Endothelial cell (in vitro differentiated cells): ENCODE measurements at places on chromosomes 4 and X.

DNA sequence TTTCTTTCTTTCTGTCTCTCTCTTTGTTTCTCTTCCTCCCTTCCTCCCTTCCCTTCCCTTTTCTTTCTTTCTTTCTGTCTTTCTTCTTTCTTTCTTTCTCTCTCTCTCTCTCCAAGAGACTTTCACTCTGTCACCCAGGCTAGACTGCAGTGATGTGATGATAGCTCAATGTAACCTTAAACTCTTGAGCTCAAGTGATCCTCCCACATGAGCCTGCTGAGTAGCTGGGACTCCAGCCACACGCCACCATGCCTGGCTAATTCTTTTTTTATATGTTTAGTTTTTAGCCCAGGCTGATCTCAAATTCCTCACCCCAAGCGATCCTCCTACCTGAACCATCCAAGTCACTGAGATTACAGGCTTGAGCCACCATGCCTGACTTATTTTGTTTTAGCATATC is 64.3 kb upstream of the EMCN start:
- H3K27ac ChIP-seq = no peak overlapping the region
- no peak for DNase-seq
- peaks cover 2% of the 10 kb centered on the region for H3K27me3 ChIP-seq

DNA sequence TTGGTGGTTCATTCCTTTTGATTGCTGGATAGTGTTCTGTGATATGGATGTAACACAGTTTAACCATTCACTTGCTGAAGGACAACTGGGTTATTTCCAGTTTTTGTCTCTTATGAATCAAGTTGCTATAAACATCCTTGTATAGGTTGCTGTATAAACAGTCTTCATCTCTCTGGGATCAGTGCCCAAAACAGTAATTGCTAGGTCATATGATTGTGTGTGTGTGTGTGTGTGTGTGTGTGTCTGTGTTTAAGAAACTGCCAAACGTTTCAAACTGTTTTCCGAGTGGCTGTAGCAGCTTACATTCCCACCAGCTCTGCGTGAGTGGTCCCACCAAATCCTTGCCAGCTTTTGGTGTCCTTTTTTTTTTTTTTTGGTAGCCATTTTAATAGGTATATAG is 60.4 kb downstream of the F11 start:
- H3K4me3 ChIP-seq = no peak overlapping the region
- H3K27ac ChIP-seq = no peak overlapping the region
- no peaks in the 10 kb centered on the region for H3K27me3 ChIP-seq

- H3K27ac ChIP-seq = no peak overlapping the region
- no peaks in the 10 kb centered on the region for H3K27me3 ChIP-seq
- DNase-seq = no peak
- no peak overlapping the region for H3K4me3 ChIP-seq
- H3K36me3 ChIP-seq = no peaks in the 10 kb centered on the region
- H3K4me1 ChIP-seq = peaks cover 12% of the 10 kb centered on the region
Observed at GRCh38 chr4:171985129-171985528, 171.9 kb downstream of the GALNTL6 start.

GRCh38 chrX:88613338-88613737 is 133.7 kb upstream of the CPXCR1 start:
- H3K4me3 ChIP-seq = peak overlapping the region; percentile 5
- no peaks in the 10 kb centered on the region for H3K27me3 ChIP-seq
- peaks cover 6% of the 10 kb centered on the region for H3K4me1 ChIP-seq
- peak overlapping the region; percentile 83 for H3K27ac ChIP-seq
- no peaks in the 10 kb centered on the region for H3K36me3 ChIP-seq

- no peaks in the 10 kb centered on the region for H3K36me3 ChIP-seq
- peaks cover under 1% of the 10 kb centered on the region for H3K4me1 ChIP-seq
- no peak overlapping the region for H3K4me3 ChIP-seq
Observed at GRCh38 chr4:140931911-140932310, 175.7 kb upstream of the TBC1D9 start.

- DNase-seq = no peak
- no peaks in the 10 kb centered on the region for H3K36me3 ChIP-seq
- H3K4me1 ChIP-seq = no peaks in the 10 kb centered on the region
- no peak overlapping the region for H3K4me3 ChIP-seq
- no peak overlapping the region for H3K27ac ChIP-seq
- peaks cover 3% of the 10 kb centered on the region for H3K27me3 ChIP-seq
Observed at GRCh38 chr4:115678425-115678941, 565.1 kb upstream of the NDST4 start.

DNA sequence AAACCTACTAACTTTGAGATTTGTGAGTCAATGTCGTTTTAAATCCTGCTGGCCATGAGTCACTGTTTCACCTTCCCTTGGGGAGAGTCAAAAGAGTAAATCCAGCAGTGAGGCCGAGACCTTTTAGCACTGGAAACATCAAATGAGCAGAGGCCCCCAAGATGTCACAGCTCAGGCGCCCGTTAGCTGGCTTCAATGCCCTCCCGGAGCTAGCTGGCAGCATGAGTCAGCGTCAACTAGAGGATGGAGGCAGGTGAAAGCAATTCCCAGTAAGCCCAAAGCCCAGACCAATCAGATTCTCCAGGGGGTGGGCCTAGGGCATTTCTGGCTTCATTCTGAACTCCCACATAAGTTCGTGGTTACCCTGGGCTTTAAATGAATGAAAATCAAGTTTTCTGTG is 170.9 kb downstream of the CLCN4 start:
- H3K27ac ChIP-seq = no peak overlapping the region
- no peaks in the 10 kb centered on the region for H3K27me3 ChIP-seq
- peaks cover 9% of the 10 kb centered on the region for H3K4me1 ChIP-seq
- no peak for DNase-seq

DNA sequence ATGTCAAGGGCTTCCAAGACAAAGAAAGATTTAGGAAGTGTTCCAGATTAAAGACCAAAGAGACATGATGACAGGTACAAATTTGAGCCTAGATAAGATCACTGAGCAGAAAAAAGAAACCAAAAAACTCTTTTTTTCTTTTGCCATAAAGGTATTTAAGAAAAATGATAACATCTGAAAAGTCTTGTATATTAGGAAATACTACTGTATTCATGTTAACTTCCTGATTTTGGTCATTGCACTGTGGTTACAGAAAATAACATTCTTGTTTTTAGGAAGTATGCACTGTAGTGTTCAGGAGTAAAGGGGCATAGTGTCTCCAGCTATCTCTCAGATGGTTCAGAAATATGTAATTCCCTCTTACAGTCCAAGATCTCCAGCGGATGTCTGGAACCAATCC is 37.1 kb downstream of the RWDD4 start:
- H3K4me3 ChIP-seq = no peak overlapping the region
- H3K27ac ChIP-seq = no peak overlapping the region
- H3K36me3 ChIP-seq = no peaks in the 10 kb centered on the region
- DNase-seq = no peak

DNA sequence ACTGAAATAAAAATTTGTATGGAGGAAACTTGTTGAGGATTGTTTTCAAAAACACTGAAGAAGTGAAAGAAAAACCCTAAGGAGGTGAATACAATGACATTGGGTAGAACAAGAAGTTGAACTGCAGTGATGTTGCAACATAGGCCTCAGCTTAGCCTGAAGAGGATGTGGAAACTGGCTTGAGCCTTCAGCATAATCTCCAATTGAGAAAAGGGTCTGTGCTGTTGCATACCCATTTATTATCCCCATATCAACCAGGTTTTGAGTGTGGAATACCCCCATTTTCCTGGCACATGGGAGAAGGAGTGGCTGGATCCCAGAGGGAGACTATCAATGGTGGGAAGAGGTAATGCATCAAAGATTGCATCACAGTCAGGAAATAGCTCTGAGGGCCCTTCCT is 695.0 kb upstream of the HS3ST1 start:
- no peak overlapping the region for H3K4me3 ChIP-seq
- no peaks in the 10 kb centered on the region for H3K36me3 ChIP-seq
- H3K4me1 ChIP-seq = peaks cover 5% of the 10 kb centered on the region
- no peak for DNase-seq

DNA sequence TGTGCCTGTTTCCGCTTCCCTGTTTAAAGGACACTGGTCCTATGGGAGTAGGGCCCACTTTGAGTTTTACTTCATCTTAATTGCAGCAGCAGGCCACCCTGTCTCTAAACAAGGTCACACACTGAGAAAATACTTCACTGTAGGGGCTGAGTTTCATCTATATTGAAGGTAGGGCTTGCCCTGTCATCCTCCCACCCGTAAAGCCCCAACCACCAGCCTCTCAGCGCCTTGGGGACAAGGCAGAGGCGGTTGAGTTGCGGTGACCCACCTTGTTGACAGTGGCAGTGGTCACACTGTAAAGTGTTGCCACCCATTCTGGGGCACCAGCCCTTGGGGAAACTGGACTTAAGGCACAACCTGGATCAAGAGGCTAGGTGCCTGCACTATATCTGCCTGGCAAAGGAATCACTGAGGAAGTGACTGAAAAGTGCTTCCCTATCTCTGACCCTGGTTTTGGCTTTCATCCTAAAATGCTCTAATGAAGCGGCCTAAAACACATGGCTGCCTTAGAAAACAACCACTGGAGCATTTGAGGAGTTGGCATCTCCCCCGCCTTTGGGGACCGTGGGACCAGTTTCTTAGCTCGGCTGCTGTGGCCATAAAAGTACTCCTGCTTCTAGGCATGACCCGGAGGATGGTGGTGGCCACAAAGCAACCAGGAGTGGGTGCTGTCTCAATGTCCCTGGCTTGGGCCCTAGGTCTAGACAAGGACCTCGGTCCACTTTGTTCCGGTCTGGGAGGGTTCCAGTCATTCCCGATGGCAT is 7.8 kb upstream of the WDR1 start:
- H3K4me3 ChIP-seq = no peak overlapping the region
- H3K27ac ChIP-seq = no peak overlapping the region
- H3K4me1 ChIP-seq = peaks cover 10% of the 10 kb centered on the region
- no peaks in the 10 kb centered on the region for H3K36me3 ChIP-seq
- H3K27me3 ChIP-seq = peaks cover 8% of the 10 kb centered on the region

DNA sequence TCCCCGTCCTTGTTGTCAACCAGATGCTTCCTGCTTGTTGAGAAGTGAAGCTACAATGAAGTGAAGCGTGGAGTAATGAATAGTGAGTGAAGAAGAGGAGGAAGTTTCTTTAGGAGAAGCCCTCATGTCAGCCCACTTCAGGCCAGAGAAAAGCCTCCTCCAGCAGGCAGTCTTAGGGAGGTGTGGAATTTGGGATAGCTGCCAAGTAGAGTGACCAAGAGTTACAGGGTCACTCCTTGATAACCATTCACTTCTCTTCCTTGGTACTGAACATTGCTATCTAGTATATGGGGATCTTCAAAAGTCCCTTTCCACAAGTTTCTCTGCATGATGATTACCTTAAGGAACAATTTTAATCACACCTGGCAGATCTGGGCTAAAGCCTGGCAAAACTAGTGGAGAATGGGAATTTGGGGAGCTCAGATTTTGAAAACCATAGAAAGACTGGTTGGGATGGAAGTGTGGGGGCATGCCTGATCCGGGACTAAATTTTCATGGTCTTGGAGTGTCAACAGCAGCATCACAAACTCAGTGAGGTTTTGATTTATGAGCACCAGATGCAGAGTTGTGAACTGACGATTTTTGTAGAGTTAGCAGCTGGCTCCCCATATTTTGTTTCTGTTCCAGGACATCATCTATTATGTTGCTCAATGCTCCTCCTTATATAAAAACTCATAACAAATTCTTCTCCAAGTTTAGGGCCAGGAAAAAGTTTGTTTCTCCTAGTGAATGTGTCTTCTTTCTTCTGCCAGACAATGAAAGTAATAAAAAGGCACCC is 53.1 kb downstream of the IGSF1 start:
- no peak overlapping the region for H3K27ac ChIP-seq
- no peak for DNase-seq
- H3K4me1 ChIP-seq = no peaks in the 10 kb centered on the region
- H3K36me3 ChIP-seq = no peaks in the 10 kb centered on the region

DNA sequence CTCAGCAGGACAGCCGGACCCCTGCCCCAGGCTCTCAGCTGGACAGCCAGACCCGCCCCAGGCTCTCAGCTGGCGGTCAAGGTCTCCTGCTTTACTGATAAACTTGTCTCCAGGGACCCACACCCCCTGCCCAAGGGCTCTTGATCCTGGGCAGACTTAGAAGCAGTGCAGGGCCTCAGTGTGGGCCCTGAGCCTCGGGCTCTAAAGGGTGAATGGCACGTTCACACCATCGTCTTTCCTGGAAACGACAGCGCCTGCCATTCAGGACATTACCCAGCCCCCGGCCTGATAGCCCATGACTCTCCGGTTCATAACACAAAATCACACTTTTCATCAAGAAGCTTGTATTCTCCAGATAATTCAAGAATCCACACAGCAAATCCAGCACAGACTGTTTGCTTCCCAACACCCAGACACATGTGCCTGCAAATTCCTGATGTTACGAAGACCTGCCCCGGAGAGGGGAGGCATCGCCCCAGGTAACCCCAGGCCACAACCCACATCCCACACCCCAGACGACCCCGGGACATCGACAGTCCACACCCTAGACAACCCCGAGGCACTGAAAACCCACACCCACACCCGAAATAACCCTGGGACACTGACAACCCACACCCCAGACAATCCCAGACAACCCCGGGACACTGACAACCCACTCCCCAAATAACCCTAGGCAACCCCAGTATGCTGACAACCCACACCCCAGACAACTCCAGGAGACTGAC is 136.8 kb downstream of the FAM53A start:
- H3K4me1 ChIP-seq = no peaks in the 10 kb centered on the region
- DNase-seq = no peak
- peak overlapping the region; percentile 14 for H3K4me3 ChIP-seq
- no peak overlapping the region for H3K27ac ChIP-seq

DNA sequence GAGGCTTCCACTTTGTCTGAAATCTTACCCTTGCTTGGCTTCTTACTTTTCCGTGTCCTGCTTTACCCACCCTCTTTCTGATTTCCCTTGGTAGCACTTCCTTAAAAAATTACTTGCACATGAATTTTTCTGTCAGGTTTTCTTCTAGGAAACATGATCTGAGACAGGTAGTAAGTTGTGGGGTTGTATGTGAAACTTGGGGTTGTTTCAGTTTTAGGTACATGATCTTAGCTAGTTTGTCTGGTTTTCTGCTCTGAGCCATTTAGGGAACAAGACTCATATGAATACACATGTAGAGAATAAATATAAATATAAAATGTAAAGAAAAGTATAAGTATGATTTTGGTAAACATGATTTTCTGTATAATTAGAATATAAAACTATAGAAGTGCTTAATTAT is 17.4 kb upstream of the ARMCX2 start:
- H3K4me1 ChIP-seq = peaks cover 15% of the 10 kb centered on the region
- H3K27me3 ChIP-seq = no peaks in the 10 kb centered on the region
- H3K36me3 ChIP-seq = no peaks in the 10 kb centered on the region
- H3K4me3 ChIP-seq = no peak overlapping the region
- H3K27ac ChIP-seq = peak overlapping the region; percentile 52
- DNase-seq = no peak

GRCh38 chrX:100931218-100931924 is 2.7 kb upstream of the XKRX start:
- no peak overlapping the region for H3K4me3 ChIP-seq
- no peaks in the 10 kb centered on the region for H3K4me1 ChIP-seq
- no peak for DNase-seq
- H3K36me3 ChIP-seq = no peaks in the 10 kb centered on the region
- peaks cover 6% of the 10 kb centered on the region for H3K27me3 ChIP-seq

GRCh38 chrX:49064735-49065134 is 5.9 kb downstream of the CCDC120 start:
- no peak overlapping the region for H3K27ac ChIP-seq
- no peak for DNase-seq
- no peak overlapping the region for H3K4me3 ChIP-seq
- H3K4me1 ChIP-seq = no peaks in the 10 kb centered on the region

GRCh38 chr4:146095091-146095690 is 80.3 kb upstream of the LSM6 start:
- H3K36me3 ChIP-seq = no peaks in the 10 kb centered on the region
- H3K4me3 ChIP-seq = no peak overlapping the region
- H3K27me3 ChIP-seq = no peaks in the 10 kb centered on the region
- H3K27ac ChIP-seq = no peak overlapping the region
- DNase-seq = peak; percentile 47

- H3K36me3 ChIP-seq = no peaks in the 10 kb centered on the region
- H3K27me3 ChIP-seq = no peaks in the 10 kb centered on the region
- no peak overlapping the region for H3K4me3 ChIP-seq
- H3K27ac ChIP-seq = no peak overlapping the region
- no peak for DNase-seq
Observed at GRCh38 chr4:82097504-82097903, 276.3 kb downstream of the HNRNPD start.
